ENCODE measurements at places on chromosomes 6 and 20.

GRCh38 chr20:62030834-62031434 lies 34.7 kb downstream of the TAF4 start:
- no peak for DNase-seq

- no peak for DNase-seq
These were observed 79.7 kb downstream of the ARMC2 start for GRCh38 chr6:108927927-108928326.

GRCh38 chr6:136090929-136091328 lies 159.2 kb downstream of the MTFR2 start:
- DNase-seq, result no peak

GRCh38 chr6:106281661-106282060 lies 43.9 kb downstream of the ATG5 start:
- no peak for DNase-seq
